ENCODE measurements at places on chromosomes 1 and 21.

DNA sequence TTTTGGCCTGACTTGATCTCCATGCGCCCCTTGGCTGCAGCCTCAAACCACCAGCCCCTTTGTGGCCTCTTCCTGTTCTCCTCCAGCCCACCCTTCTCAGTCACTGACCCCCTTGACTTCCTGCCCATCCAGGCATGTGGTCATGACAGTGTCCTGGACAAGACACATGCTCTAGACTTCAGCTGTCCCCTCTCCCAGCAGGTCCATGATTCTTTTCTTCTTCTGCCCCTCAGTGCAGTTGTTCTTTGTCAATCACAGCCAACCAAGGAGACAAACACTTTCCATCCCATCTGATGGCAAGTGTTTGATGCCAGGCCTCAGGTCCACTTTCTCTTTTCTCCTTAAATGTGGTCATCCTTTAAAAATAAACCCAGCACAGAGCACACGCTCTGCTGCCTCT, 49.7 kb downstream of the SYT6 start:
- no peak for DNase-seq

GRCh38 chr1:167266965-167267364, 46.3 kb downstream of the POU2F1 start:
- no peak for DNase-seq

GRCh38 chr21:44019568-44019958, 7.5 kb downstream of the TRAPPC10 start:
- no peak for DNase-seq

- no peak for DNase-seq
Measured at GRCh38 chr1:13597166-13597565, 13.5 kb downstream of the PDPN start.

GRCh38 chr1:221239181-221239580, 359.9 kb downstream of the HLX start:
- no peak for DNase-seq

GRCh38 chr1:30191154-30191702, 532.2 kb downstream of the MATN1 start:
- no peak for DNase-seq

GRCh38 chr1:24105368-24106160, 6.4 kb downstream of the MYOM3 start:
- no peak for DNase-seq

DNA sequence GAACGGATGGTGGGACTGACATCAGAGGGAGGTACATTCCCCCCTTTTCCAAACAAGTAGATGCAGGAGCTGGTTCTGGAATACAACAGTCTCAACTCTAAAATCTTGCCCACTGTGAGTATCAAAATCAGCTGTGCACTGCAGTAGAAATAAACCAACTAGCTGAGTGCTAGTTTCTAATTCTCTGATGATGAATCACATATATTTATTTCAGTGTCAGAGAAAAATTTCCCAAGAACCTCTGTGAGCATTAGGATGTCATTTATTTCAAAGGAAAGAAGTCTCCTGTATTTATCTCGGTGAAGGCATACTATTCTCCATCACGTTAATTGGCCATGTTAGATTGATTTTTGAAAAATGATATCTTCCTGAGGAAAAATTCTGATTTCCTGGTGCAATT, 67.1 kb downstream of the LHX9 start:
- DNase-seq: no peak

DNA sequence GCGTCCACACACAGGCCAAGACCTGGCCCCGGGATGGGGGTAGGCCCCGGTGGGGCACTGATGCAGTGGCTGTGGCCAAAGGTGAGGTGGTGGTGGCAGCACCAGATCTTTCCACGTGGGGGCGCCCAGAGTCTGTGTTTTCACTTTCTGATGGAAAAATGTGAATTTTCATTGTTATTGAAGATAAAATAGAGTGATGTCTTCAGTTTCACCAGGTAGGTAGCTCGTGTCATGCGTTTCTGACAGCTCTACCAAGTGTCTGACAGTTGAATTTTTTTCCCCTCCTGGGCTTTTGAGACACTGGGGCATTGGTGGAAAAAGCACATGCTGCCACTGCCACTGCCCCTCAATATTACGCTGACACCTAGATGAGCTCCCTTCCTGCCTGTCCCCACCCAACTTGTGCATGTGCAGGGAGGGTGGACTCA, 40.0 kb upstream of the MAGOH start:
- no peak for DNase-seq

DNA sequence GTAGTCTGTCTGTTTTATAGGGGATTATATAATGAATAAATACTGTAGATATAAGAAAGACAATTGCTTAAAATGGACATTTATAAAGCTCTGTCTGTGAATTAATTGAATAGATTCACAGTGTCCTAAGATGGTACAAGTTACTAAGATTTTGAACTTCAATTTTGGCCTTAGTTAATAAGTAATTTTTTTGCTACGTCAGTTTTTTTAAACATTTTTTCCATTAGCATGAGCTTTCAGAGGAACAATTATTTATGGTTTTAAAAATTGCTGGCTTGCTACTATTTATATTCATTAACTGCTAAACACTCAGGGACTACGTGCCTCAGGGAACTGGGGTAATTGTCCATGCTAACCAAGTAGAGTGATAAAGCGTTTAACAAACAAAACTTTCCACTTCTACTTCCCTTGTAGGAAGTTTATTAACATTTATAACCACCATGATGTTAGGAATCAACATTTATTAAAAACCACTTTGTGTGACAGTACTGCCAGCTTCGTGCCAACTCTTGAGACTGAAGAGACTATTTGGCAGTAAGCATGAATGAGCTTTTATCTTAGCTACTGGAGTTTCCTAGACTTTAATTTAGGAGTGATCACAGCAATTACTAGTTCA, 65.4 kb upstream of the PTGS2 start:
- DNase-seq: no peak

- DNase-seq: no peak
Measured at GRCh38 chr1:213231795-213232231, 180.8 kb downstream of the RPS6KC1 start.

GRCh38 chr21:35859677-35860076, 200.6 kb downstream of the SETD4 start:
- DNase-seq: no peak

DNA sequence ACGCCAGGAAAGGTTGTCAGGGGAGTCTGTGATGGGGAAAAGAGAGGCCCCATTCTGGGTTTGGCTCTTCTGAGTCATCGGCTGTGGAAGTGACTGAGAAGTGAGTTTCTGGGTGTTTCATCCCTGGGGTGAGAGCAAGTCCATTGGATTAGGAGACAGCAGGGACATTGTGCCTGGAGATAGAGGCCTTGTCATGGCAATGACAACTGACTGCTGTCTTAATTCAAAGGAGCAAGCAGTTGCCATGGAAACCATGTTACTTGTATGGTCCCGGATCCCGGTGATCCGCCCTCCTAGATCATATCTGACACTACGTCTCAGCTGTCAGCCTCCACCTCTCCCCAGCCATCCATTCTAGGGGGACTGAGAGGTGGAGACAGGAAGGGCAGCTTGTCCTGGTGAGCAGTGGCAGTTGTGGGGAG, 34.4 kb downstream of the KIAA0040 start:
- no peak for DNase-seq

- no peak for DNase-seq
Measured at GRCh38 chr1:116477429-116477828, 93.4 kb downstream of the CD58 start.

- DNase-seq: no peak
Measured at GRCh38 chr1:73635021-73635420, 563.0 kb downstream of the LRRIQ3 start.

DNA sequence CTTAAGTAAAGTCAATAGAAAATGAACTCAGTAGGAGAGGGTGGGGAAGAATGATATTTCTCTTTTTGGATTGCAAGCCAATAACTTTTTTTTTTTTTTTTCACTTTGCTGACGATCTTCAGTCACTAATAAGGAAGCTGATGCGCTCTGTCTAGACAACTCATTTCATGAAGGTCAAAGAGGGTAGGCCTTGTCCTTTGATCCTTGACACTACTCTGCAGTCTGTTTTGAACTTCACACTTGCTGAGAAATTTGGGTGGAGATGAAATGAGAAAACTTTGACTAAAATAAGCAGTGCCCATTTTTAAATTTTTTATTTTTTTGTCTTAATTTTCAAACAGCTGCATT, 20.9 kb upstream of the PLXNA2 start:
- DNase-seq: no peak

- peak; percentile 59 for DNase-seq
Measured at GRCh38 chr1:153922076-153922971, 448 bp downstream of the GATAD2B start.

DNA sequence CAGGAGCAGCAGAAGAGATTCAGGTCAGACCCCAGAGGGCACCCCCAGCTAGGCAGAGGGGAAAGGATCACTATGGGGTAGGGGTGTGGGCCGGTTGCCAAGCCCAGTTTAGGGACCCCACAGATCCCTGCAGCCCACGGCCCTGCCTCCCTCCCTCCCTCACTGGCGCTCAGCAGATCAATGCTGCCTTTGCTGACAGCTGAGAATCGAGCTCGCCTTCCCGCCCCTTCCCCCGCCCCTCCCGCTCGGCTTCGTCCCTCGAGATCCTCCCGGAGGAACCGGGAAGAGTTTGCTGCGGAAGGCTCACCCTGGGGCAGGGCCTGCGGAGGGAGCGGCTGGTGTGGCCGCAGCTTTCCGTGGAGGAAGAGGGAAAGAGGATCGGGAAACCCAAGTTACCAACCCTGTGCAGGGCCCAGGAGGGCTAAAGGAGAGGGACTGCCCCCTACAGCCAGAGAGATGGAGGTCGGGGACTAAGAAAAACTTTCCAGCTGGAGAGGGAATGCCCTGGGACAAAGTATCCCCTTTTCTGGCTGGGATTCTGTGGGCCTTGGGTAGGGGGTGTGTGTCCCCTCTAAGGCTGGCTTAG, 1.1 kb upstream of the KCNQ4 start:
- DNase-seq: no peak

DNA sequence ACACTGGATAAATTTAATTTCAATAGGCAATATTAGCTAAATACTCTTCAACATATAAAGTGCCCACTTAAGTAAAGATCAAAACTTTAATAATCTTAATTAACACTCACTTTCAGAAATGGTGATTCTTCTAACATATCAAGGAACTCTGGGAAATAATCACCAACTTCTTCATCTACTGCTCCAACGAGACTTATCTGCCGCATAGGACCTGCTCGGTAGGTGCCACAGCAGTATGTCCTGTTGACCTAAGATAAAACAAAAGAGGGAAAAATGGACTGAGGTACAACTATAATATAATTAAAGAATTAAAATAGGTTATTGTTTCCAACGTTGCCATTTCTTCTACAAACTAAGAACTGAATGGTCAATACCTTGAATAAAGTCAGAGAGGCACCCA, 18.3 kb upstream of the PHTF1 start:
- DNase-seq: no peak

GRCh38 chr1:230504310-230504709, 78.2 kb upstream of the PGBD5 start:
- DNase-seq: no peak

DNA sequence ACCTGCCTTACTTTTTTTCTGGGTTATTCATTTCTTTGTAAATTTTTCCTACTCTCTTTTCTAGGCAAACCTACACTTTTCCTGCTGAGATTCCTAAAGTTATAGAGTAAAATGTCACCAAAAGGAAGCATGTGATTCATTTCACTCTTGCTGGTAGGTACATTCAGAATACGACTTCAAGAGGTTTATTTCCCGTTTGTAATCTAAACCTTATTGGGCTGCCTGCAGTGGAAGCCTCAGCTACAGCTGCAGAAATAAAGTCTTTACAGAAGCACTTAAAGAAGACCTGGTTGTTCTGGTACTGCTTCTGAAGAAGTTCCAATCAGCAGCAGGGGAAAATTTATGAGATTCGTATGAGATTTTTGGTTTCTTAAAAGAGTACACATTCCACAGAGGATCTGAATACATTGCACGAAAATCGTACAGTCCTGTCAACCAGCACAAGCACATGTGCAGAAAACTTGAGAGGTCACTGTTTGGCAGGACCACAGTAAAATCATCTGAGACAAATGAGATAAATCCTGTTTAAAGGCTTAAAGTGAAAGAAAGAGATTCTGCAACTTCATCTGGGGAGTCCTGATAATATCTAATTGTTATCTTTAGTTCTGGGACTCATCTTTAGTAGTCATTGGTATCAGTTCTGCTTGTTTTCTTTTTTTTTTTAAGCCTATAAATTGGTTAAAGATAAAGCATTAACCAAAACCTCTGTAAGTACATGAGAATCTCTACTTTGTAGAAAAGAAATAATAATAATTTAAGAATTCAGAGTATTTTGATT, 109.9 kb upstream of the ADGRL2 start:
- DNase-seq: no peak

GRCh38 chr1:247679639-247680038, at the start of gene OR13G1:
OR13G1 (minus strand) TSS chr1:247679739; CDS start chr1:247673041, 6,698 bp downstream.
- no peak for DNase-seq

DNA sequence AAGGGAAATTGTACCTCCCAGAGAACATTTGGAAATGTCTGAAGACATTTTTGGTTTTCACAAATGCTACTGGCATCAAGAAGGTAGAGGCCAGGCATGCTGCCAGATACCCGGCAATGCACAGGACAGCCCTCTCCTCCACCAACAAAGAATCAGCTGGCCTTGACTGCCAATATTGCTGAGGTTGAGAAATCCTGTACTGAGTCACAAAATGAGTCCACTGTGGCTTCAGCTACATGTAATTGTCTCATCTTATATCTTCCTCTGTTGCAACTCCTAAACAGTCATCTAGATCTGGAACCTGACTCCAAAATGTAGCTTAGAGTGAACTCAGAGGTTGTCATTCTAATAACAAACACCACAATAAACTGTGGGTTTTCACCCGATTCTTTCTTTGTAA, 327.5 kb upstream of the POGK start:
- no peak for DNase-seq

DNA sequence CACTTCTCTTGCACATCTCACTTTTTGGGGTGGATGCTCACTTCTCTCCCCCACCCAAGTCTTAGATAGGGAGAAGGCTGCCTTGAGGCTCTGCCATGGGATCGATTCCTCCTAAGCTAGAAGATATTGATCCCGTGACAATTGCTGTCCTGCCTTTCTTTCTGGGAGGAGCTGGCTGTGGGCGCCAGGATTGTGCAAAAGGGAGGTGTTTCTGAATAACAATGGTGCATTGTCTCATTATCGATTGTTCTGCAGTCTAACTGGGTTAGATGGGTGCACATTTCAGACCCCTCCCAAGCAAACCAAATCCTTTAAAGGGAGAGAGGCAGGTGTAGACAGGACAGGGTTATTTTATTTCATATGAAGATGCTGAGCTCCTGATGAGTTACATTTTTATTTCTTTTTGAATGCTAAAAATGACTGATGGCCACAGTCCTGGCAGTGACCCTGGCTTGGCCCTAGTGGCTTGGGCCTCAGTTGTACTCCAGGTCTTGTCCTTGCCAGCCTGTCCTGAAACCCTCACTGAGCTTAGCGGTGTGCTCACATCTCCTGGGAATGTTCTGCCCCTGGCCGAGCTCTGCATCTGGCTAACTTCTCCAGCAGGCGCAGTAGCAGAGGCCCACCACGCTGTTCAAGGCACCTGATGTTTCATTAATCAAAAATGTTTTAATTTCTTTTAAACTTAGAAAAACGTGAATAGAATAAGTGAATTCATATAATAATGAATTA, 99.0 kb upstream of the KAZN start:
- no peak for DNase-seq

- no peak for DNase-seq
Measured at GRCh38 chr1:182163821-182164223, 102.3 kb upstream of the ZNF648 start.

- DNase-seq: no peak
Measured at GRCh38 chr1:114466334-114467014, 44.5 kb downstream of the TRIM33 start.
